Activated CD4-positive, alpha-beta memory T cell treated with anti-CD3 and anti-CD28 coated beads for 36 hours (primary cell): ENCODE measurements at places on chromosomes 13 and 19. TPM values are rescaled to one million over a fixed set of nuclear protein-coding genes. Genes with fewer than 3 reads are reported as not detected.
A peak's percentile ranks its signal among the peaks of the same experiment; 100 is the strongest.

ZNF829 gene
- total RNA-seq = 4.3 TPM

SLC1A6 gene
- not detected for total RNA-seq

PINLYP gene
- 2.2 TPM for total RNA-seq

LRRC63 gene
- total RNA-seq = 0.63 TPM

DNA sequence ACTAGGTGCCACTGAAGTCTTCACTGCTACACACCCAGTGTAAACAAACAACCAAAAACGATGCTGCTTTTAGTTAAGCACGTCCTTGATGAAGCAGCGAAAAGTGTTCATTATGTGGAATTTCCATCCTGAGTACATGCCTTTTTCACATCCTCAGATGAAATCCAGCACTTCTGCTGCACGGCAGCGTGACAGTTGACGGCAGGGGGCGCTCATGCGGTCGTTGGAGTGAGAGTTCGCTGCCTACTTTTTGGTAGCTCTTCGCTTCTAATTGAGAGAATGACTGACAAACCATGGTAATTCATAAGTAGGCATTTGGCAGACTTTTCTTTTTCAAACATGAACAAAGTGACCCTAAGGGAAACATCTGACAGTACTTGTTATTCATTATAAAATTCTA lies 1124.9 kb downstream of the EFNB2 start:
- peak; percentile 34 for DNase-seq

DNA sequence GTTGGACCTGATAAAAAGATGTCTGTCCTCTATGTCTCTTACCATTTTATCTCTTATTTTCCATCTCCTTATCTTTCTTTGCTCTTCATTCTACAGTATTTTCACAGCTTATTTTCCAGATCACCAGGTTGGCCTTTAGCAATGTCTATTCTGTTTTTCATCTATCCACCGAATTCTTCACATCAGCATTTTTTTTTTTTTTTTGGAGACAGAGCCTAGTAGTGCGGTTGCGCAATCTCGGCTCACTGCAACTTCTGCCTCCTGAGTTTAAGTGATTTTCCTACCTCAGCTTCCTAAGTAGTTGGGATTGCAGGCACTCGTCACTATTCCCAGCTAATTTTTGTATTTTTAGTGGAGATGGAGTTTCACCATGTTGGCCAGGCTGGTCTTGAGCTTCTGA lies 49.0 kb downstream of the DNAJC15 start:
- no peak for DNase-seq

- no peak for DNase-seq
Observed at GRCh38 chr13:105365831-105366230, 1169.6 kb downstream of the EFNB2 start.

DNA sequence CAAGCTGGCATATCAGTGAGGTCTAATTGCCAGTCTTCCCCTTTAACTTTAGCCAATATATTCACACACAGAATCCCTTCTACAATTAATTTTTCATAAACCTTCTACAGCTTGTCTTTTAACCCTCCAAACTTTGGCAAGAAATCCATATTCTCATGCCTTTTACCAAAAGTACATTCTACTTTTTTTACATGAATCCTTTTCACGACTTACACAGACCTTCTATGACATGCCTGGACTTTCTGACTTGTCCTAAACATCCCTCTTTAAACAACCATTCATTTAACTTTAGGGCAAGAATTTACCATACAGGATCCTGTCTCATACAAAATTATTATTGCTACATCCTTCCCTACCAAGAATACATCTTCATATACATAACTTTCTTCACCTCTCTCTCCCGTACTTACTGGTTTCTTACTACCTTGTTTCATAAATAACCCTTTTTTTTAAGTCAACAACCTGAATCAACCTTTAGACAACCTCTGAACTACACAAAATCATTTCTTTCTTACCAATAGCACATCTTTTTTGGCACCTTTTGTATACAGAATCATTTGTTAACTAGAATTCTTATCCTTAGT lies 23.5 kb downstream of the ZNF544 start:
- no peak for DNase-seq

GRCh38 chr13:108508263-108508662 lies 121.1 kb upstream of the MYO16 start:
- no peak for DNase-seq

- DNase-seq = no peak
Observed at GRCh38 chr19:41442473-41443355, at the start of gene ERICH4. ERICH4 (plus strand) TSS chr19:41443156; CDS start chr19:41443170, 14 bp downstream.

DNA sequence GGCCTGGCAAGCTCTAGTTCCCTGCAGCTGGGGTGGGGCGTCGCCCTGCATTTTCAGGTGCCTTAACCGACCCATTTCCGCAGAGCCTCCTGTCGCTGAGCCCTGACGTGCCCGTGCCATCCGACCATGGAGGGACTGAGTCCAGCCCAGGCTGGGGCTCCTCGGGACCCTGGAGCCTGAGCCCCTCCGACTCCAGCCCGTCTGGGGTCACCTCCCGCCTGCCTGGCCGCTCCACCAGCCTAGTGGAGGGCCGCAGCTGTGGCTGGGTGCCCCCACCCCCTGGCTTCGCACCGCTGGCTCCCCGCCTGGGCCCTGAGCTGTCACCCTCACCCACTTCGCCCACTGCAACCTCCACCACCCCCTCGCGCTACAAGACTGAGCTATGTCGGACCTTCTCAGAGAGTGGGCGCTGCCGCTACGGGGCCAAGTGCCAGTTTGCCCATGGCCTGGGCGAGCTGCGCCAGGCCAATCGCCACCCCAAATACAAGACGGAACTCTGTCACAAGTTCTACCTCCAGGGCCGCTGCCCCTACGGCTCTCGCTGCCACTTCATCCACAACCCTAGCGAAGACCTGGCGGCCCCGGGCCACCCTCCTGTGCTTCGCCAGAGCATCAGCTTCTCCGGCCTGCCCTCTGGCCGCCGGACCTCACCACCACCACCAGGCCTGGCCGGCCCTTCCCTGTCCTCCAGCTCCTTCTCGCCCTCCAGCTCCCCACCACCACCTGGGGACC lies 1.2 kb downstream of the ZFP36 start:
- DNase-seq = peak; percentile 79

GRCh38 chr19:14979476-14980255 lies at the start of gene SLC1A6:
SLC1A6 (minus strand) TSS chr19:14979864; CDS start chr19:14972910, 6,954 bp downstream.
- no peak for DNase-seq

DNA sequence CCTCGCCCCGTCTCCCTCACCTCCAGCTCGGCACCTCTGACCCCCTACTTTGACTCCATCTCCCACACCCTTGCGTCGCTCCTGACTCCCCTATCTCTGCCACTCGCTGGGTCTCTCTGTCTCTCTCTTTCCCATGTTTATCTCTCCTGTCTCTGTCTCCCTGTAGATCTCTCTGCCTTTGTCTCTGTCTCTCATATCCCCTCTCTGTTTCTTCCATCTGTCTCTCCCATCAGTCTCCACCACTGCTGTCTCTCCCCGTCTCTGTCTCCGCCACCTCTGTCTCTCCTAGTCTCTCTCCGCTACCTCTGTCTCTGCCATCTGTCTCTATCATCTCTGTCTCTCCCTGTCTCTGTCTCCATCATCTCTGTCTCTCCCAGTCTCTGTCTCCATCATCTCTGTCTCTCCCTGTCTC lies 12.4 kb upstream of the BBC3 start:
- no peak for DNase-seq

- DNase-seq = no peak
Observed at GRCh38 chr13:32746474-32746873, 160.2 kb downstream of the PDS5B start.

DNA sequence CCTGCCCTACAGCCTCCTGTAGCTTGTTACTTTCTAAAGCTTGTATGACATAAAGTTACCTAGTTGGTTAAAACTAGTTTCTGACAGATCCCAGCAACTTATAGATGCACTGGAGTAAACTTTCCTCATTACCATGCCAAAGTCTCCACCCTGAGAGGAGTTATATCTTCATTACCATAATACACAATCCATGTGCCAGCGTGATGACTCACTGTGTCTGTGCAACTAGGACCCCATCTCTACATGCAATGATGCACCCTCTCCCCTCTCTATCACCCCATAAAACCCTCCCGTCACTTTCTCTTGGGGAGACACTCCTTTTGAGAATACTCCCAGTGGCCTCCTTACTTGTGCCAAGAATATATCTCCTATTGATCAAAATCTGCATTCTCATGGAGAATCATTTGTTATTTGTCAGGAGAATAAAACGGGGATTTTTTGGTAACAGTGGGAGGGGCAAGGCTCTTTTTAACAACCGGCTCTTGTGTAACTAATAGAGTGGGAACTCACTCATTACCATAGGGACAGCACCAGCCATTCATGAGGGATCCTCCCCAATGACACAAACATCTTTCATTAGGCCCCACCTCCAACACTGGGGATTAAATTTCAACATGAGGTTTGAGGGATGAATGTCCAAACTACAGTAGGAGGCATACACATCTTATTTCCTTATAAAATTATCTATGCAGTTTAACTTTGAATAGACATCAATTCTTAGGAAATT lies 235.1 kb upstream of the ATXN8OS start:
- no peak for DNase-seq

GRCh38 chr19:19297759-19298158 lies 22.6 kb downstream of the SUGP1 start:
- DNase-seq = no peak

DNA sequence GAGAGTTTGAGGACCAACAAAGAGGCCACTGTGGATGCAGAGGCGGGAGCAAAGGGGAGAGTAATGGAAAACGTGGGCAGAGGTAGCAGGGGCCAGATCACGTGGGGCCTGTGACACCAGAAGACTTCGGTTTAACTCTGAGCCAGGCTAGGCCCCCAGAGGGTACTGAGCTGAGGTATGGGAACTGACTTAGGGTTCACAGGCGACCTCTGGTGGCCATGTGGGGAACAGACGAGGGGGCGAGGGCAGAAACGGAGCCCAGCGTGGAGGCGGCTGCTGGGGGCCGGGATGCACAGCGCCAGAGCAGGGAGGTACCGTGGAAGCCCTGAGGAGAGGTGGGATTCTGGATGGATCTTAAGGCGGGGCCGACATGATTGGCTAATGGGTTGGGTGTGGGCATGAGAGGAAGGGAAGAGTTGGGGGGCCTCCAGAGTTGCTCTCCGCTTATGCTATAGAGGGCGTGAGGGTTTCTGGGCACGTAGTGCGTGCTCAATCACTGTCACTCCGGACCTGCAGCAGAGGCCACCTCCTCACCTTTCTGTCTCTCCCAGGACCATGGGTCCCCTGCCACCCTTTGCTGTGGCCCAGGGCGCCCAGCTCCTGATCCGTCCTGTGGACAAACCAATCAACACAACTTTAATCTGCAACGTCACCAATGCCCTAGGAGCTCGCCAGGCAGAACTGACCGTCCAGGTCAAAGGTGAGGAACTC lies 13.7 kb downstream of the PVR start:
- peak; percentile 76 for DNase-seq
